Stimulated activated CD8-positive, alpha-beta memory T cell treated with anti-CD3 and anti-CD28 coated beads, Interleukin-4, amount 100 ng/mL, for 24 hours (primary cell): ENCODE measurements at places on chromosomes 4 and X.

DNA sequence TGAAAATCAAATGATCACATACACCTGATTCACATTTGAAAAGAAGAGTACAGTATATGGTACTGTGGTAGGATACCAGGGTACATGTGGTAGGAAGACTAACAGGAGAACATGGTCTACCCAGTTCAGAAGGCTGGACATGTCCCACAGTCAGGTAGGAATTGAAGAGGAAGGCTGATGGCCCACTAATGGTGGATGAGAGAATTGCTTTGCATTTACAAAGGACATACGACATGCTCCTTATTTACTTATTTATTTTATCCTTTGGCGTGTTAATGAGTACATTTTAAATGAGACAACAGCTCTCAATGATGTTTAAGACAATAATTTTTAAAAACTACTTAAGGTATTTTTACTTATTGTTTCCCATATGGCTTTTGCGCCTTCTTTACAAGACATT, 106.7 kb upstream of the BMP2K start:
- no peak for DNase-seq

GRCh38 chr4:53315300-53315699, 50.6 kb downstream of the SCFD2 start:
- DNase-seq = no peak

DNA sequence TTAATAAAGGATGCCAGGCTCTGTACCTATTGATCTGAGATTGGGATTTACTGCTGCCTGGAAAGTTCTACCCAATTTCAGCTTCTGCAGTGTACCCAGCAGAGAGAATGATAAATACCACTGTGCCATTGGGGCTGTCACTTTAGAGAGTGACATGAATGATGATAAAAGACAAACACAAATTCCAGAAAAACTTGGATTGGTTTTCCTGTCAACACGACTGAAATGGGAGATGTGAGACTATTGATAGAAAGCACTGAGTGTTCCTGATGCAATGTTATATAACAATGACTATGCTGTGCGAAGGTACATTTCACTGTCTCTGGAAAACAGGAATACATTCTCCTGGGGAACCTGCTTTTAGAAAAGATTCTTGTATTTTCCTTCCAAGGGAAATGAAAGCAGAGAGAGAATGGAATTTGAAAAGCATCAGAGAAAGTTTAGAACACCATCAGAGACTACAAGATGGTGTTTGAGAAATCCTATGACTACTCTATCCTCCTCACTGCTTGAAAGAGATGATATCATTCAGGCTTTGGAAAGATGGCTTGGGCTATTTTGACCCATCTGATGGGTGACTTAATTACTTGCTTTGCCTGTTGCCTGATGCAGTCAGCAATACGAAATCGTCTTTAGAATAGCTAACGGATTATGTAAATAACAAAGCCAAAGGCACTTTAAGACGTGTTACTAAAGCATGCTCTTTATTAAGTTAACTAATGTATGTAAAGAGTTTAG, 49.7 kb downstream of the MID1IP1 start:
- DNase-seq = no peak

- DNase-seq = no peak
Observed at GRCh38 chrX:139156356-139156755, 374.2 kb upstream of the F9 start.

GRCh38 chr4:85722807-85723206, 247.9 kb downstream of the ARHGAP24 start:
- no peak for DNase-seq

DNA sequence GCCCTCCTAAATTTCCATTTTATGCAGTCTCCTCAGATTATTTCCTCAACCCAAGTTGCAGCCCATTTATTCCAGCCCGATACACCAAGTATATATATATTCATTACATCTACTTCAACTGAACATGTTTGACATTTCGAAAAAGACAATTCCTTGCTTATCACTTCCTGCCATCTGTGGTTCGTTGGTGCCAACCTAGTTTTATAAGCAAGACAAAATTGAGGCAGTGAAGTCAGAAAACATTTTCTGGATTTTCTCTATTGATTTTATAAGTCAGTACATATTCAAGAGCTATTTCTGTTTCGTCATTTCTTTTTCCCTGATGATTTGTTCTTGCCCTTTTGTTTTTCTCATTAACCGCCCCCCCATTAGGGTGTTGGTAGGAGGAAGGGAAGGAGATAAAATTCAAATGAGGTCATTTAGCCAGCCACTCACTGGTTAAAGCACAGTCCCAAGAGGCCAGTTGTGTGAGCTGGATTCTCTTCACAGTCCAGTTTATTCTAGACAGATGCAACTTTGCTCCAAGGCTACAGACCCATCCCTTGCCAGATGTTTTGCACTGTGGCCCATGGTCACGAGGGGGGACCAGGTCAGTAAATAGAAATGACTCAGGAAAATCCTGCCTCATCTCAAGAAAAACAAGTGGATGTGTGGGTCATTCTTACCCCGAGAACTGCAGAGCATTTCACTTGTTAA, 20.3 kb upstream of the VEGFD start:
- no peak for DNase-seq

DNA sequence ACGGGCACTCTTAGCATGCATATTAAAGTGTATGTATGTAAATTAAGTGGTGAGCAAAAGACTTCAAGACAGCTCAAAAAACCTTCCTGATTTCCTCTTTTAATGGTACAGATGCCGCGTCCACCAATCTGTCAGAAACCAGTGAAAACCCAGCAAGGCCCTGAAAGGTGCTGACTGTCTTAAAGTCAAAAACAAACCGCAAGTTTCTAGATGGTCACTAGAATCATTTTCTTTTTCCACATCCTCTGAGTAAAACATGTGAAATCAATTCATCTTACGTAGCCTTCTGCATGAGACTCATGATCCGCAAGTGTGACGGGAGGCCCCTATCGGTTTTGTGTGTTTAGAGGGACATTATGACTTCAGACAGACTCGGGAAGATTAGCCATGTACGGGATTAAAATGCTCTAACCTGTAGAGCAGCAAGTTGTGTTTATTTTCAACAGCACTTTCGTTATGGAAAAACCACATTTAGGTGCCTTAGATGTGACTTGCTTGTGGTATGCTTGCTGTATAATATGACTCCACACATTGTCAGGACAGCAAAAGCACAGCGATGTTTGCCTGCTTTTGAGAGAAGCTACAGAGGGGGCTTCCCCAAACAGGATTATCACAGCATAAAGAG, 88.2 kb upstream of the STS start:
- no peak for DNase-seq

DNA sequence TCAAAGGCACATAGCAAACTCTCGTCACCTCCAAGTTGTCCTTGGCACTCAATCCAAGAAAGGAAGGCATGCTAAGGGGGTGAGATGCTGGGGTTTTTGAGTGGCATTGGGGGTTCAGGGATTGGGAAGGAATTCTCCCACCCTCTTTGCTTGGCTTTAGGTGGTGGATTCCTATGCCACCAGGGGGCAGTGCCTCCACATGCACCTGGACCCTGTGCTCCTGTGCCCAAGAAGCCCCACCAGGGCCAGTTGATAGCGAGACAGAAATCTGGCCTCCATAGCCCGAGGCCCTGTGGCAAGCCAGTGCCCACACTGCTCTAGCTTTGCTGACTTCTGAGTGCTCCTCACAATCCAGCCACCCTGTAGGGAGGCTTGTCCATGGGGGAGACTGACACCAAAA, 2.0 kb upstream of the FATE1 start:
- no peak for DNase-seq
